ENCODE measurements at places on chromosomes 6 and 20.

DNA sequence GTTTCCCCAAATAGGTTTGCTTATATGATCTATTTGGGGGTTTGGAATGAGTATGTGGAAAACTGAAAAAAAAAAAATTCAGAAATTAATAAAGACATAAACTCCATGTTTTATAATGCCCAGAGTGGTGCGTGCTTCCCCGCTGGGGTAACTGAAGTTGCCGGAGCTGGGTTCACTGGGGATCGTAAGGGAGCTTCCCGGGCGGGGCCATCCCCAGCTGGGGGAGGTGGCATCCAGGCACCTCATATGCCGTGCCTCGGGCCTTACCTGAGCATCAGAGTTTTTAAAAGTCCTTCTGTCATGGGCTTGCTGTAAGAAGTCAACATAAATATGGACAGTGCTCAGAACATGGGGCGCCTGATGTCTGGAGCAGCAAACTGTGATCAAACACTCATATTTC is 17.9 kb upstream of the RAMACL start:
- no peak for DNase-seq

GRCh38 chr6:5115168-5115567 is 30.0 kb downstream of the PPP1R3G start:
- no peak for DNase-seq

DNA sequence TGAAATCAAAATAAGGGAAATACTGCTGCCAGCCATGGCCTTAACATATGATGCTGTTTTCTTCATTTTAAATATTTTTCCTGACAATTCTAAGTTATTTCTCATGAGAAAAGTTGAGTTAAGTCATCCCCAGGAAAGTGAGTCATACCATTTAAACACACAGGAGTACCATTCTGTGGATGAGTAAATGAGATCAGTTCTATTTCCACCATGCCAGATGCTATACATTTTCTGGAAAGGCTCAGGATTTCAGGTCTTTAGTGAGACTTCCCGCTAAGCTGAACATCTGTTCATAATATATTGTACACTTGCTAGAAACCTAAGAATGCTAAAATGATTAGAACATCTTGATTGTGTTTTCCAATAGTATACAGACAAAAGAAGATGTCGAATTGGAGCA is 256.2 kb upstream of the MANEA start:
- no peak for DNase-seq

- no peak for DNase-seq
These were observed 133.1 kb downstream of the LY86 start for GRCh38 chr6:6721606-6722005.

GRCh38 chr6:73503027-73503772 is 17.6 kb downstream of the EEF1A1 start:
- no peak for DNase-seq

DNA sequence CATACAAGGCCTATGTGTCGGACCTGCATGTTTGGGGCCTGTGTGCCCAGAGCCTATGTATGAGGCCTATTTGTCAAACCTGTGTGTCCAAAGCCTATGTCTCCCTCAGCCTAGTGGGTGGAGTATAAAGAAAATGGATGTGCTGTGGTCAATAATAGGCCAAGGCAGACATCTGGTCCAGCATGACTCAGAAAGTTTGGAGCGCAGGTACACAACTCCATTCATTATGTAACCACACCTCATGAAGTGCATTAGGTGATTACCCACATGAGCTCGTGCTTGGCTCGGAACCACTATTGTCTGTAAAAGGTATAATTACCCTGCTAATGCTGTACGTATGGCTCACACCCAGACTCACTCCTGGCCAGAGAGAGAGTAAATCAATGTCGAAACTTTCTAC is 302.4 kb upstream of the POU3F2 start:
- no peak for DNase-seq

DNA sequence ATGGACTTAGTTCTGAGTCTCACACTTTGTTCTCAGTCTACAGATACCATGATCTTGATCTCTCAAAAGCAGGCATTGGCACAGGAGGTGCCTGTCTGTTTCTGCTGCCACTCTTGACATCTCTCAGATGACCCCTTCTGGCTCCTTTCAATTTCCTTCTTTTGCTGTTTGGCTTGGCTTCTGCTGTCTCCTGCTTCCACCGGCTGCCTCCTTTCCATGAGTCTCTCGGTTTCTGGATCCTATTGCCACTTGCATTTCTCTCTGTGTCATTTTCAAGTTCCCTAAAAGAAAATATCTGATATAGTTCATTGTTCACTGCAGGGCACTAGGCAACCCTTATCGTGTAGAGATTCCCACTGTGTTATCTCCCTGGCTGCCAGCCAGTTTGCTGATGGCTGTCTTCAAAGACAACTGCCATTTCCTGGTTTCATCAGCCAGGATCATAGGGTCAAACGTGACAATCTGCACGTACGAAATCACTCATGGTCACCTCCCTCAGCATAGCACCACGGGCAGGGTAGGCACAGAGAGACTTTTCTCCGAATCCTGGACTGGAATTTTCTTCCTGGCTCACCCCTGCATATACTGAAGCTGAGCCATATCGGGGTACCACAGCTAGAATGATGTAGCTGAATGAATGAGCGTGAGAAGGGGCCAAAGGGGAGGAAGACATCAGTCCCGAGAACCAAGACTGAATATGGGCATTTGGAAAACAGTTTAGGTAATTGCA is 144.6 kb upstream of the TMEM170B start:
- DNase-seq = no peak

GRCh38 chr20:15742087-15742486 is 831.2 kb downstream of the KIF16B start:
- no peak for DNase-seq

GRCh38 chr20:36549942-36550789 is 8.8 kb downstream of the MYL9 start:
- DNase-seq = no peak

DNA sequence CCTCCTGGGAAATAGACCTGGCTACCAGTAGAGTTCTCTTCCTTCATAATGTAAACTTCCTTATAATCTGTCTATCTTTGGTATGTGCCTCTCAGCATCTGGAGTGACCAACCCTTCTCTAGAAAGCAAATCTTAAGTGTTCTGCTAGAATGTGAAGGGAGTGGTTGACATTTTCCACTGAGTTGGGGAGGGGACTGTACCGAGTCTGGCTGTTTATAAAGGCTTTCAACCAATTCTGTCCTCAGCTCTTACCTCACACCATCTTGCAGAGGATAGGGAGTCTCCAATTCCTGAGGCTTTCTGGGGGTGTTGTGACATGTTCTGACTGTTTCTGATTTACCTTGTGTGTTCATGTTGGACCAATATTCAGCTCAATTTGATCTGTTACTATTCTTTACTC is 39.6 kb downstream of the FAM217A start:
- no peak for DNase-seq

- DNase-seq = no peak
These were observed 147.6 kb upstream of the FAM83B start for GRCh38 chr6:54698974-54699373.

GRCh38 chr20:6519556-6519955 is 247.9 kb upstream of the BMP2 start:
- no peak for DNase-seq

- DNase-seq = no peak
These were observed 102.2 kb upstream of the KCNG1 start for GRCh38 chr20:51125105-51125504.

GRCh38 chr20:53814060-53814459 is 220.4 kb upstream of the ZNF217 start:
- DNase-seq = no peak

GRCh38 chr20:58708246-58708931 is 15.8 kb downstream of the NPEPL1 start:
- DNase-seq = no peak

DNA sequence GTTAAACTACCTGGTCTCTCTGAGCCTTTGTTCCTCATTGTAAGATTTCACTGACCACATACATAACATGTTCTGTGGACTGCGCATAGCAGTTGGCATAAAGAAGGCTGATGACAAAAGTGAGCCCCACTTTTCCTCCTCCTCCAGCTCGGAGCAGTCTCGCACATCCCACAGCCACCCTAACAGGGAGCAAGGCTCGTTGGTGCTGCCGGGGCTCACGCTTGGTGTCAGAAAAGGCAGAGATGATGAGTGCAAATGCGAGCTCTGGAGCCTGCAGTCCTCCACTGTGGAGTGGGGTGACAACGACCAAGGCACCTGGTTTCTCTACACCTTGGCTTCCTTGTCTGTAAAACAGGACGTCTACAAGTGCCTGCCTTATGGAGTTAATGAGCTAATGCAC is 9.7 kb downstream of the TGM3 start:
- DNase-seq = no peak

DNA sequence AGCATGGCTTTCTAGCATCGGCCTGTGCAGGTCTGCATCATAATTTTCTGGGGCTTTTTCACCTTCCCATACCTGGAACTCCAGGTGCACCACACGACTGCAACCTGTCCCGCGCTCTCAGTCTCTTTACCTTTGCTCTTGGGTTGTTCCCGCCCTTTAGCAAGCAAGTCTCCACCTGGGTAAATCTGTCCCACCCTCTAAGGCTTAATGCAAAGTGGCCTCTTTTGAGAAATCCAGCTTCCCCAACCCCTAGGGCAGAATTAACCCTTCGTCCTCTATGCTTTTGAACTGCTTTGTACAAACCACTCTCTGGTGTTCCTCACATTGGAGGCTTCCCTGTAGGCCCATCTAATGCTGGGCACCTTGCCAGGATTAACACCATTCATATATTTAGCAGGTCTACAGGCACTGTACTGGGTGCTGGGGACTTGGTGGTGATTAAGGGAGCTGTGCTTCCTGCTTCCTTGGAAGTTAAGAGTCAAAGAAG is 2.8 kb downstream of the ITPR3 start:
- no peak for DNase-seq

DNA sequence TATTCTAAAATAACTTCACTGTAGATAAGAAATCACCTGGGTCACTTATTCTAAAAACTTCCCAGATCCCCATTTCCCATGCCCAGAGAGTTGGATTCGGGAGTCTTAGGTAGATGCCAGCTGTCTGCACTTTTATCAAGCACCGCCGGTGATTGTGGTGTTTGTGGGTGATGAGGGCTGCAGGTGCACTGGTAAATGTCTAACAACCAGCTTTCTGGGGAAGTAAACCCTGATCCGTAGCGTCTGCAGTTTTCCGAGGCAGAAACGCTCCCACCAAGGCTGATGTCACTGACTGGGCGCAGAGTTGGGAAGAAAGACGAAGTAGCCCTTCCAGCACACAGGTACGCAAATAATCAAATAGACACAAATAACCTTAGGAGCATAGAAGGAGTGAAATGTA is 152.2 kb upstream of the KCNG1 start:
- no peak for DNase-seq

- DNase-seq = peak; percentile 29
These were observed 469.1 kb upstream of the RUNX2 start for GRCh38 chr6:44858998-44859397.

Data from CD4-positive, alpha-beta T cell treated with Interleukin-12 subunit alpha and Interleukin-12 subunit beta, for 1 hour (primary cell).